ENCODE measurements at places on chromosomes 6 and 20.

GRCh38 chr6:52929321-52930164 lies 20.0 kb upstream of the GSTA3 start:
- DNase-seq, result peak; percentile 81

DNA sequence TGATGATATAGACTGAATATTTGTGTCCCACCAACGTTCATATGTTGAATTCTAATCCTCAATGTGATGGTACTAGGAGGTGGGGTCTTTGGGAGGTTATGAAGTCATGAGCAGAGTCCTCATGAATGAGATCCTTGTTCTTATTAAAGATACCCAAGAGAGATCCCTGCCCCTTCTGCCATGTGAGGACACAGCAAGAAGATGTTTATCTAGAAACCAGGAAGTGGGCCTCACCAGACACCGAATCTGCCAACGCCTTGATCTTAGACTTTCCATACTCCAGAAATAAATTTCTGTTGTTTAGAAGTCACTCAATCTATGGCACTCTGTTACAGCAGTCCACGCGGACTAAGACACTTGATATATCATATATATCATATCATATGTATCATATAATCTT lies 67.7 kb upstream of the GCM1 start:
- no peak for DNase-seq

- no peak for DNase-seq
These were observed 142.5 kb downstream of the CD164 start for GRCh38 chr6:109239651-109240321.

- peak; percentile 23 for DNase-seq
These were observed 64.8 kb downstream of the HCRTR2 start for GRCh38 chr6:55239099-55239498.

GRCh38 chr20:58550275-58551059 lies 35.3 kb upstream of the APCDD1L start:
- no peak for DNase-seq

- DNase-seq, result no peak
These were observed 202.4 kb downstream of the SMOC2 start for GRCh38 chr6:168643401-168643800.

- no peak for DNase-seq
These were observed 127.0 kb upstream of the EDN1 start for GRCh38 chr6:12163149-12163548.

GRCh38 chr6:3281631-3282475 lies 23.1 kb downstream of the PSMG4 start:
- peak; percentile 79 for DNase-seq

- DNase-seq, result no peak
These were observed 265.0 kb downstream of the TENT5A start for GRCh38 chr6:81487489-81487888.

- DNase-seq, result no peak
These were observed 2.9 kb downstream of the NKAIN2 start for GRCh38 chr6:123806561-123806960.
